ENCODE measurements at places on chromosomes 13 and 19.

- DNase-seq = no peak
These were observed 15.2 kb downstream of the ERFL start for GRCh38 chr19:41912899-41913537.

DNA sequence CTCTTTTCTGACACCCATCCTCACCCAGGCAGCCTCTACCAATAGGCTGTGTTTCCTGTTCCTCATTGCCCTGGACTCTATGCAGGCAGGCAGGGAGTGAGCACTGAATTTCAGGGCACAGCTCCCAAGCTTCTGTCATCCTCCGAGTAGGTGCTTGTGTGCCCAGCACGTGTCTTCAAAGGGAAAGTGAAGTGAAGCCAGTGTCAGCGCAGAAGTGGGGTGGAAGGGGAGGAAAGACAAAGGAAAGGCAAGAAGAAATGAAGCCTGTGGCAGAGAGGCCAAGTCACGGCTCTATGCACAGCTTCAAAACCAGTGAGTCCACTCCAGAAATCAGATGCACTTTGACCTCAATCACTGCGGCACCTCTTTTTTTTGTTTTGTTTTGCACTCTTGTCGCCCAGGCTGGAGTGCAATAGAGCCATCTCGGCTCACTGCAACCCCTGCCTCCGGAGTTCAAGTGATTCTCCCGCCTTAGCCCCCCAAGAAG, 16.9 kb downstream of the CEBPA start:
- DNase-seq = no peak

- no peak for DNase-seq
These were observed 17.3 kb downstream of the DIAPH3 start for GRCh38 chr13:60146471-60146870.

GRCh38 chr13:43682701-43683100, 104.1 kb downstream of the ENOX1 start:
- DNase-seq = no peak

- DNase-seq = no peak
These were observed 32.5 kb downstream of the ZNF527 start for GRCh38 chr19:37403403-37403802.

DNA sequence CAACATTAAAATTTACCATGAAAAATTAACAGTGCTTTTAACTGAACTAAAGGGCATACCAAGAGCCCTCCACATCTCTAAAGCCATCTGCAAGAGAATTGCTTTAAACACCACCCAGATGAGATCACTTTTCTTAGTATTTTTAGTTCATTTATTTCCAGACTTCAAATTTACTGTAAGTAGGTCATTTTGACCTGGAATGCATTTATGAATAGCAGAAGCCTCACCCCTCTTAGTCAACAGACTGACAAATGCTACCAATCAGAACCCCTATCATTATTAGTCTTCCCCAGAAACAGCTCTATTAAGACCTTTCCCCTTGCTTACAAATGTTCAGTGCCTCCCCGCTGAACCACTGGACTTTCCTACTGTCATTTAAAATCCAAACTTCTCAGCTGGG, 27.3 kb downstream of the RUBCNL start:
- DNase-seq = no peak

GRCh38 chr13:25046985-25047511, 48.9 kb upstream of the PABPC3 start:
- DNase-seq = peak; percentile 49

DNA sequence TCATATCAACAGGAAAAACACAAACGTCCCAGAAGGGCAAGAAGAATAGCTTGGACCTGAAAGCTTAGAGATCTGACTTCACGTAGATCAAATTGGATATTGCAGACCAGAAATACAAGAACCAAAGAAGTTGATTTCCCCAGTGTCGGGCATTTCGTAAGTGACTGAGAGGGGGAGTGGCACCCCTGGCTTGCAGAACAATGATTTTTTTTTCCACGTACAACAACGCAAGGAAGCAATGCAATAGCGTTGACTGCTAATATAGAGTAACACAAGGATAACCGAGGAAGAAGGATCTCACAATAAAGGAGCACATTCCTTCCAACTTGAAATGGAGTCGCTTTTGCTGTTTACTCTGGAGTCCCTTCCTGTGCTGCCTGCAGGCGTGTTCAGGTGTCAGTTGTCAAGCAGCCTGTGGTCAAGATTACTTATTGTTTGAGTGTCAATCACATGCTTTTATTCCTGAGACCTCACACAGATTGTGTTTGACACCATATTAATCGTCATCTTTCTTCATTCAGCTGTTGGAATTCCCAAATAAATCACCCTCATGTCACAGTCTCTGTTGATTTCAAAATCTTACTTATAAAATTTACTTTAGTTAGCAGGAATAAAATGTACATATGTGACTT, 139.4 kb downstream of the FREM2 start:
- DNase-seq = no peak

DNA sequence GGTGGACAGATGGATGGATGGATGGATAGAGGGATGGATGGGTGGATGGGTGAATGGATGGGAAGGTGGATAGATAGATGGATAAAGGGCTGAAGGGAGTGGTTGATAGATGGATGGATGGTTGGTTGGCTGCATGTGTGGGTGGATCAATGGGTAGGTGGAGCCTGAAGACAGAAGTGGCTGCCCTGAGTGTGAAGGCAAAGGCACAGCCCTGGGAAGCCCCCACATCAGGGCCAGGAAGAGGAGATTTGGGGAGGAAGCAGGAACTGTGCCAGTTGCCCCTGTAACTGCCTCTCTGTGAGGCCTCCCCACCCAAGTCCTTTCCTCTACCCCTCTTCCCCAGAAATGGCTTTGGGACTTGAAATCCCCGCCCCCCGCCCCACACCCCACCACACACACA, 43.4 kb upstream of the NFIC start:
- DNase-seq = no peak

DNA sequence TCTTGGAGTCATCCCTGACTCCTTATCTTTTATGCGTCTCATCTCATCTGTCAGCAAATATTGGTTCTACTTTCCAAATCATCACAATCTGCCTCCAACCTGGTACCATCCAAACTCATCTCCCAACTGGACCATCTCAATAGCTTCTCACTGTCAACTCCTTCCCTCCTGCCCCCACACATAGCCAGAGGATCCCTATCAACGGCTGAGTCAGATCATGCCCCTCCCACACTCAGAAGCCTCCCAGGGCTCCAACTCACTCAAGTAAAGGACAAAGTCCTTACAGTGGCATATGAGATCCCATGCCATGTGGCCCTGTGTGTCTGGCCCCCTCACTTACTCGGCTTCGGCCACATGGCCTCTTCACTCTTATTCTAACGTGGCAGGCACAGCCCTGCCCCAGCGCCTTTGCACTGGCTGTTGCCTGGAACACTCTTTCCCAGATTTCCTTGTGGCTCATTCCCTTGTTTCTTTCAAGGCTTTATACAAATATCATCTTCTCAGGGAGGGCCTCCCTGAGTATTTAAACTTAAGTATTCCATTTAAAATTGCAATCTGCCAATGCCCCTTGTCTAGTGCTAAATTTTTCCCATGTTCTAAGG, 4.3 kb downstream of the SPRED3 start:
- no peak for DNase-seq

DNA sequence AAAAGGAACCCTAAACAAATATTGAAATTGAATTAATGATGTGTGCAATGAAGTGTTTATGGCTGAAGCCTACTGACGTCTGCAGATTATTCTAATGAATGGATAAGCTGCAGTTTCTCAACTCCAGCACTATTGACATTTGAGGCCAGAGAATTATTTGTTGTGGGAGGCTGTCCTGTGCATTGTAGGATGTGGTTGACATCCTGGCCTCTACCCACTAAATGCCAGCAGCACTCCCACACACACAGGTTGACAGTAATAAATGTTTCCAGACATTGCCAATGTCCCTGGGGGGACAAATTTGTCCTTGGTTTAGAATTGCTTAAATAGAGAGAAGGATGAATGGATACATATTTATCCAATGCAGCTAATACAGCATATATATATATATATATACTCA, 19.2 kb upstream of the MYH14 start:
- no peak for DNase-seq

- no peak for DNase-seq
These were observed 220.5 kb downstream of the KCNRG start for GRCh38 chr13:50235604-50236342.

DNA sequence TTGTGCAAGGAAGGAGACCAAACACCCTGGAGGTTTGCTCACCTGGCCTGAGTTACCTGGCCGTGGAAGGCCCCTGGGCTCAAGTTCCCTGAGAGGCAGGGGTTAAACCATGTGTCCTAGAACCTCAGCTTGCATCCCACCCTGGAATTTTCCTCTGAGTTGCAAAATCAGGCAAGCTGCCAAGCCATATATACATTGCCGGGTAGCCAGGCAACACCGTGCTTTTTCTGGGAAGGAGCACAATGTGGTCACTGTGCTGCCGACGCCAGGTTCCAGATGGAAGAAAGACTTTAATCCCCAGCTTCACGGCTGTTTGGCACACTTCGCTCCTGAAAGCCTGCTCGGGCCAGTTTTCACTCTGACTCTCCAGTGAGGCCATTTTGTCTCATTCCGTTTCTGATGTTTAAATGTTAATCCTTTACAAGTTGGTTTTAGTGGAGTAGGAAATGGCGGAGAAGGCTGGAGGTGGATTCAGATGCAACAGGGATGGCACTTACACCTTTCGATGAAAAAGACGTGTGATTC, 60.1 kb upstream of the PEG3 start:
- DNase-seq = peak; percentile 85

GRCh38 chr19:55406826-55407549, 600 bp downstream of the UBE2S start:
- DNase-seq = no peak

DNA sequence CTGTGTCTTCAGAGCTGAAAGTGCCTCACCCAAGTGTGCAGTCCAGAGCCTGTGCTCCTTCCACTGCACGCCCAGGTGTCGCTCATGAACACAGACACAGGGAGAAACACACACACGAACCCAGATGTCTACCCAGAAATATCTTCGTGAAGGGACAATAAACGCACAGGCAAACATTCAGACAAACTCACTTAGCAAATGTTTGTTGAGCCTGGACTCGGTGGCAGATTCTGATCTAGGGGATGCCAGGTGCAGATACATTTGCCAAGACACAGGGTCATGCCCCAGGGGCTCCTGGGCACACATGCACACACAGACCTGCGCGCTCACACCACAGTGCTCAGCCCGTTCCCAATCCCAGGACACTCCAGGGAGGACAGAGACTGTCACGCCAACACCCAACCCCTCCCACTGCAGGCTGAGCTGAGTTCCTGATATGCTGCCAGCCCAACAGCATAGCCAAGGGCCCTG, 31.9 kb downstream of the SCGB2B2 start:
- DNase-seq = no peak

DNA sequence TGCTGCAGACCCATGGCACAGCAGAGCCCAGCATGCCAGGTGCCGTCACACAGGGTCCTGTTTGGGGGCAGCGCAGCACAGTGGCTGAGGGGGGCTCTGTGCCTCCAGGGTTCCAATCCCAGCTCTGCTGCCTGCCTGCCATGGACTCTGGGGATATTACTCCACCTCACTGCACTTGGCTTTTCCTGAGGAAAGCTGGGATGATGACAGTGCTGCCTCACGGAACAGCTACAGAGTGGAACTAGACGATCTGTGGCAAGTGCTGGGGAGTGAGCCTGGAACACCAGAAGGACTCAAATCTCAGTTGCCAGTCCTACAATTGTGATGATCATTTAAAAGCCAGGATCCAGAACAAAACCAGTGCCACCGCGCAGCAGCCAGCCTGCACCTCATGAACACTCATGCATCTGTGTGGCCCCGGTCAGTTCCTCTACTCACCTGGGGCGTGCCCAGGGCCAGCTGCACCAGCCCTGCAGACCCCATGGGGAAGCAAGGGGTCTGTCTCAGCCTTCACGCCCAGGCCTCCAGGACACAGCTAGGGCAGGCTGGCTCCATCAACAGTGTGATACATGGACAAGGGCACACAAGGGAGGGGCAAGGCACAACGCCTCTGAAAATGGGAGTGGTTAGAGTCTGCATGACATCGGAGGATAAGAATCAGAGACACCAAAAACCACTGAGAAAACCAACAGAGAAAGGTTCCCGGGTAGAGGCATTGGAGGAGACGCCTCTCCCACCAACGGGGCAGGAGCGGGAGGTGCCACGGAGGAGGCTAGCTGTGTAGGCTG, 55.2 kb downstream of the ATP7B start:
- no peak for DNase-seq

GRCh38 chr13:50322006-50322405, 306.8 kb downstream of the KCNRG start:
- no peak for DNase-seq

GRCh38 chr19:46351241-46352041, 4.6 kb downstream of the PPP5C start:
- peak; percentile 50 for DNase-seq

DNA sequence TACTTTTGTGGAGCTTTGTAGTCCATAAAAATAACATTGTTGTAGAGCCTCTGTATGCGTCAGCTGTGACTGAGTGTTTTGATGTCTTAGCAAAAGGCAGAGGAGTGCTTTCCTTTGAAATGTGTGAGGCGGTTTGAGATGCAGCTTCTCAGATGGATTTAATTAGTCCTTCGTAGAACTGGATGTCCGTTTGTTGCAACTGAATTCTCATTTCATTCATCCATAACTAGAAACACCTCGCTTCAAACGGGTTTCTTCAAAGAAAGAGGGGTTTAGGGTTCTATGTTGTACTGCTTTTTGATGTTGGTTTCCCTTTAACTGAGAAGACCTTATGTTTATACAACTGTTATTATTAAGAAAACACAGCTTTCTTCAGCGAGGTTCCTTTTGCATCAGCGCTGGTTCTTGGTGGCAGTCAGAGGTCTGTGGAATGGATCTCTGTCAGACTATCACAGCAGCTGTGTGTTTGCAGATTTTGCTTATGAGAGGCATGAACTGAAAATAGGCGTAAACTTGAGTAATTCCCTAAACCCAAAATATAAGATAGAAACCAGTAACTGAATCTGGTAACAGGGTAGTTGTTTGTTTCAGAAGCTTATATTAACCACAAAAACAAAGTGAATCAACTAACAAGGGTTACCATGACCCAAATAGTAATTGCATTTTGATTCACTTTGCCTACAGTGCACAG, 194.4 kb downstream of the GGACT start:
- DNase-seq = peak; percentile 54

DNA sequence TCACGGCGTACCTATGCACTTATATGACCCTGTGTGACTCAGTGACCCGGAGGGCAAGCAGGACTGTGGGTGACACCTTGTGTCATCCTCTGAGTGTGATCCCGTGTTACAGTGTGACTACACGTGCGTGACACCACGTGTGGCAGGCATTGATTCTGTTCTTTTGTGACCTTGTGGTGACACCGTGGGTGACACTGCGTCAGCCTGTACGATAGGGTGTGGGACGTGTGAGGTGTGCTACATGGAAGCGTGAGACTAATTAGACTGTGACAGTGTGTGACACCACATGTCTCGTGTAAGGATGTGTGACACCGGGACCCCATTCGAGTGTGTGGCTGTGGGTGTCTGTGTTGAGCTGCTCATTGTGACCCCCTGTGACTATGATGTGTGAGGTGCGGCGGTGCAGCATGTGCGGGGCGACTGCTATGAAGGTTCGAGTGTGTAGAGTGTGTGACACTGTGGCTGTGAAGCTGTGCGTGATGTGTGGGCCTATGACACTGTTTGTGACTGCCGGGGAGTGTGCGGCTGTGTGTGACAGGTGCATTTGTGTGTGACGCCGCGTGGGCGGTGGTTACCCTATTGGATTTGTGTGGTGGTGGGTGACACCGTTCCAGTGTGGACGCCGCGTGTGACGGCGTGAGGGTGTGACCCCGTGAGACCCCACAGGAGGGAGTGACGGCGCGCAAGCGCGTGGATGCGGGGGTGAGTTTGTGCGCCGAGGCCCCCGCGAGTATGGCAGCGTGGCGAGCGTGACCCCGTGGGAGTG, 399 bp upstream of the SPTBN4 start:
- no peak for DNase-seq
